Stimulated activated CD4-positive, alpha-beta T cell treated with anti-CD3 and anti-CD28 coated beads, TNF-alpha, amount 100 ng/mL, for 24 hours (primary cell): ENCODE measurements at places on chromosomes 2 and 18.

DNA sequence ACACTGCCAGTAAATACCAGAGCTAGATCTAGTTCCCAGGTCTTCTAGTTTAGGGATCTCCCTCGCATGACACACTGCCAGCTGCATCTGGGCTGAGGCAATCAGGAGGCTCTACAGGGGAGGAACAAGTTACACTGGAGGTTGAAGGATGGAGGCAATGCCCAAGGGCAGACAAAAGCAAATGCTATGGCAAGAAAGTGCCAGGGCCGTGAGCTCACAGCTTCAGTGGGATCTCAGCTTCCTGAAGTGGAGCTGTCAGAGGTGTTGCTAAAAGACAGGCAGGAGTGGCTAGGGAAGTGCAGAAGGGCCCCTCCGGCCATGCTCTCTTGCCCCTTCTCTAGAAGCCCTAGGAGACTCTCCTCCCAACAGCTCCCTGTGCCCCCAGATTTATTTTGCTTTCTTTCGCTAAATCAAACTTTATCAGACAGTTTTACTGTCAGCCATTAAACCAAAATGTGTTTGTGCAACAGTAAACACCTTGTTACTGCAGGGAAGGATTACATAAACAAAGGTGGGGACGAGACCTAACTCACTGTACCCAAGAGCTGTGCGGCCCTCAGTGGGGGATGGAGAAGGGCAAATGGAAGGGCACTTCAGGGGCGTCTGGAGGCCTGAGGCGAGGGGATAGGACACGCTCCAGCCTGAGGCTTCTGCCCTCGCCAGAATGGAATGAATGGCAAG is 39.4 kb upstream of the PKDCC start:
- DNase-seq, result no peak

- DNase-seq, result no peak
Measured at GRCh38 chr2:98308532-98308931, 37.7 kb upstream of the CNGA3 start.

- no peak for DNase-seq
Measured at GRCh38 chr18:25235401-25236042, 116.4 kb downstream of the ZNF521 start.

- DNase-seq, result no peak
Measured at GRCh38 chr2:101386599-101387150, 628 bp downstream of the CREG2 start.

- no peak for DNase-seq
Measured at GRCh38 chr2:62934517-62934916, 116.1 kb upstream of the OTX1 start.
